ENCODE measurements at places on chromosomes 3 and 15. TPM values are rescaled to one million over a fixed set of nuclear protein-coding genes. Genes with fewer than 3 reads are reported as not detected.

The HYKK gene
- total RNA-seq, result 4.1 TPM

DNA sequence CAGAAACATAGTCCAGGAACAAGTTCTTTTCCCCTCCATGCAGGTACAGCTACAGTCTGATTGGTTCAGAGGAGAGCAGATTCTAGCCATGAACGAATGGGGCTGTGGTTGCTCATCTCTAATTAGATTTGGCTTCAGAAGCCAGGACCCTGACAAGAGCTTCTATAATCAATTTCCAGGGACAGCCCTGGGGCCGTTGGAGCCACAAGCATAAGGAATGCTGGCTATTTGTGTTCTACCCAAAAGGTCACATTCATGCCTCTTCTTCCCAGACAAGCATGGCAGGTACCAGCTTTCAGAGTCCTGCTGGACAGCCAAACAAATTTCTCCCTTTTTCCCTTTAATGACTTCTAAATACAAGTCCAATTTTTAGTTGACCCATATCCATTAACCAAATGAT is 215.5 kb upstream of the LRTM1 start:
- no peak overlapping the region for H3K4me3 ChIP-seq
- H3K36me3 ChIP-seq, result no peaks in the 10 kb centered on the region
- no peaks in the 10 kb centered on the region for H3K4me1 ChIP-seq

- no peaks in the 10 kb centered on the region for H3K27me3 ChIP-seq
- no peak overlapping the region for H3K4me3 ChIP-seq
- H3K4me1 ChIP-seq, result peaks cover 8% of the 10 kb centered on the region
- no peaks in the 10 kb centered on the region for H3K36me3 ChIP-seq
- DNase-seq, result no peak
Observed at GRCh38 chr3:108011616-108012015, 79.2 kb downstream of the CD47 start.

DNA sequence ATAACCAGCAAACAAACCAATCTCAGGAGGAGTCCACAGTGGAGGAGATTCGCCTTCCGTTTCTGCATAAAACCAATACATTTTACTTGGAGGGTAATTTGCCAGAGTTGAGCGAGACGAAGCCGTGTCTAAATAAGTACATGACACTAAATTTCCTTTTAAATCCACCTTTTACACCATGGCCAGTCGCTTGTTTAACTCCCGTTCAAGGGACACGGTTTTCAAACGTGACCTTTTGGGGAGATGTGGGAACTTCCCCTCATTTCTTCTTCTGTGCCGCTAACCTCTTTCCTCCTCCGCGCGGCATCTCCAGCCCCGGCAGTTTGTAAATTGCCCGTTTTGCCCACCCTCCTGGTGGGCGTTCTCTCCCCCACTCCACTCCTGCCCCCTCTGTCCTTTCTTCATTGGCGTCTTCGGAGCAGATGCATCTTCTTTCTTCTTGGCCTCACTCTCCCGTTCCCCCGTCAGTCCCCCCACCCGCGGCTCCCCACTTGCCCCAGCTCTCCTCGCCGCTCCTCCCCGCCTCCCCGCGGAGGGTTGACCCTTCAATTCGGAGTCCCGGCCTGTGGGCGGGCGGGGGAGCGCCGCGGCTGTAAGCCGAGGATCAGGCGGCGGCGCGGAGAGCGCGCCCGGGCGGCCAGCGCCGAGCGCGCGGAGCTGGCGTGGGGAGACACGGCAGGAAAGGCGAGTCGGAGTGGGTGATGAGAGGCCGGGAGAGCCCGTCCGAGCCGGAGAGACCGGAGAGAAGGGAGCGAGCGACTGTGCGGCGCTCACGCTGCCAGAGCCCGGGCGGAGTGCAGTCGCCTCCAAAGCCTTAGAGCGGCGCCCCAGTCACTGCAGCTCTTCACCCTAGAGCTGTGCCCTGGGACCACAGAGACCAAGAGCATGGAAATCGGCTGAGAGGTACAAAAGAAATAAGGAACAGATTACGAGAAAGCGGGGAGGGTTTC is at the start of gene NLGN1:
TSS of gene NLGN1 (plus strand) at position 584 of the 950 bp plus-strand sequence.
- H3K27ac ChIP-seq, result peak within 1 kb of the TSS; percentile 32
- DNase-seq, result peak; percentile 73
- H3K27me3 ChIP-seq, result peaks cover 12% of the 10 kb centered on the region
- no peaks in the 10 kb centered on the region for H3K36me3 ChIP-seq
- peaks cover 22% of the 10 kb centered on the region for H3K4me1 ChIP-seq

DNA sequence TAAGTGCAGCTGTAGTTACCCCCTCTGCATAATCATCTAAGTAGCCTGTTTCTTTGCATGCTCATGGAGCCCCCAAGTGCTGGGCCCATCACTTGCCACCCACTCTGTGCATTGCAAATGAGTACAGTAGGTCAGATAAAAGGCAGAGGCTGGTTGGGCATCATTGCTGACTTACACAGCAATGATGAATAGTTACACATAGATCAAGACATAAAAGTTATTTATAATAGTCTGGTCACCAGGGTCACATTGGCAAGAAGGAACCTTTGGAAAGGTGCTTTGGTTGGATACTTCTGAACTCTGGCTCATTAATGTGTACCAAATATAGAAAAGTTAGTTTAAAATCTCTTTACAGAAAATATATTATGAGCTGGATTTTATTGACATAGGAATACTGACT is 111.6 kb downstream of the MITF start:
- no peaks in the 10 kb centered on the region for H3K36me3 ChIP-seq
- no peak for DNase-seq
- H3K4me3 ChIP-seq, result no peak overlapping the region
- H3K4me1 ChIP-seq, result no peaks in the 10 kb centered on the region
- no peaks in the 10 kb centered on the region for H3K27me3 ChIP-seq
- H3K27ac ChIP-seq, result no peak overlapping the region

- no peaks in the 10 kb centered on the region for H3K4me1 ChIP-seq
- H3K36me3 ChIP-seq, result no peaks in the 10 kb centered on the region
- H3K27ac ChIP-seq, result no peak overlapping the region
Observed at GRCh38 chr3:123310186-123310585, 108.4 kb downstream of the SEC22A start.

GRCh38 chr15:47788685-47789084 is 71.4 kb downstream of the SEMA6D start:
- no peak overlapping the region for H3K4me3 ChIP-seq
- H3K36me3 ChIP-seq, result no peaks in the 10 kb centered on the region
- H3K27ac ChIP-seq, result no peak overlapping the region

DNA sequence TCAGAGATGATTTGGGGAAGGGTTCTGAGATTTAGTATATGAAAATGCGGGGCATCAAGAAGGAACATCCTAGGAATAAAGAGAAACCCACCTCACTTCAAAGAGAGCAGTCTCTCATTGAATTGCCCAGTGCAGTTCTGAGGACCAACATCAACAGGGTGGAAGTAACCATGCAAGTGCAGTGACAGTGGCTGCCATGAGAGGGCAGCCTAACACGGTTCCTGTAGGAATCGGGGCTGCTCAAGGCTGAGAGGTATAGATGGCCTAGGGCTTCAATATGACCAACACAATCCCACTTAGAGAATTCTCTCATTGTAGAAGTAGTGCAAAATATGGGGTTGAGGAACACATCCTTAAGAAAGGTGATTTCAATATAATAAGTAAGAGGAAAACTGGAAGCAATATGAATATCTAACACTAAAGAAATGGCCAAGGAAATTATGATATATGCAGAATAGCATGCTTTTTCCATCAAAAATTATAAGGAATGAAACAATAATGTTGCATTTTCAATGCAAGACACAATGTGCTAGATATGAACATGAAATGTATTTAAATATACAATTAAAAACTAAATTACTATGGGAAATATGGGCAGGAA is 51.1 kb upstream of the ARRDC4 start:
- peaks cover 2% of the 10 kb centered on the region for H3K4me1 ChIP-seq
- peaks cover 15% of the 10 kb centered on the region for H3K27me3 ChIP-seq
- H3K4me3 ChIP-seq, result no peak overlapping the region
- DNase-seq, result peak; percentile 63
- no peak overlapping the region for H3K27ac ChIP-seq

GRCh38 chr15:91068436-91068835 is 31.6 kb upstream of the SV2B start:
- no peaks in the 10 kb centered on the region for H3K36me3 ChIP-seq
- DNase-seq, result no peak
- H3K27me3 ChIP-seq, result peaks cover 7% of the 10 kb centered on the region
- H3K4me3 ChIP-seq, result no peak overlapping the region
- no peak overlapping the region for H3K27ac ChIP-seq
